ENCODE measurements at places on chromosomes 13 and 19.

DNA sequence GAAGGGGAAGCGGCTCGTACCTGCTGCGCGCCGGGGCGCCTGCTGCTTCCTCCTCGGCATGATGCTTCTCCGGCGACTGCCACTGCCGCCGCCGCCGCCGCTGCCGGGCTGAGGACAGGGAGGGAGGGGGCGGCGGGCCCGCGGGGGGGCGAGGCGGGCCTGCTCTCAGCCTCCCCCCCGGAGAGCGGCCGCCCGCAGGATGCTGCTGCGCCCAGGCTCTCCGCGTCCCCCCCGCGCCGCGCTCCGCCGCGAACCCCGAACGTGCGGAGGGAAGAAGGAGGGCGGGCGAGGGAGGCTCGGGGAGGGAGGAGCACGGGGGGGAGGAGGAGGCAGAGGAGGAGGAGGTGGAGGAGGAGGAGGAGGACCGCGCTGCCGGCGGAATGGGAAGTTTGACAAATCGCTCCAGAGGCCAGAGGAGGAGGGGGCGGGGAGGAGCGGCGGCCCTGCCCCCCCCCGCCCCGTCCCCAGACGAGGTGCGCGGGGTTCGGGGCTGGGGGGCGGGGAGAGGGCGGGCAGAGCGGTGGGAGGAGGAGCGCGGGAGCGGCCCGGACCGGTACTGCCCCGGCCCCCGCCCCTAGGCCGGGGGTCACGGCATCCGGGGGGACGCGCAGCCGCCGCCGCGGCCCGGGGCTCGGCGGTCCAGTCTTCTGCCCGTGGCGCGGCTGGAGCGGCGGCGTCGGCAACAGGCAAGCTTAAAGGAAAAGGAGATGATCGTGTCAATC, at the start of gene TSHZ3:
TSS of gene TSHZ3 (minus strand) at position 277 of the 722 bp plus-strand sequence. CDS start at position 60, 217 bp downstream.
- no peak for DNase-seq

GRCh38 chr19:14459703-14460102, 15.5 kb downstream of the PTGER1 start:
- no peak for DNase-seq

DNA sequence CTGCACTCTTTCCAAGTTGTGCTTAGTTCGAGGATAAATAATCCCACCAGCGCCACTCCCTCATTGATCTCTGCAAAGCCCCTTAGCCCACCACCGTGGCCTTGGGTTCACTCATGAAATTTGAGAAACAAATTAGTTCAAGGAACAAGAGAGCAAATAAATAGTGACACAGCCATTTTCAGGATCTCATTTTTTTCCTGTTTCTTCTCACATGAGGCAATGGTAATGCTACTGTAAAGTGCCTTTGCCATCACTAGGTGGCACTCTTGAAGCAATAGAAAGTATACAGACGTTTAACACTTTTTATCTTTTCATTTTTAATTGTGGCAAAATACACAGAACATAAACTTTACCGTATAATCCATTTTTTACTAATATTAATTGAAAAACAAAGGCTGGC, 76.8 kb upstream of the ZNF835 start:
- no peak for DNase-seq

DNA sequence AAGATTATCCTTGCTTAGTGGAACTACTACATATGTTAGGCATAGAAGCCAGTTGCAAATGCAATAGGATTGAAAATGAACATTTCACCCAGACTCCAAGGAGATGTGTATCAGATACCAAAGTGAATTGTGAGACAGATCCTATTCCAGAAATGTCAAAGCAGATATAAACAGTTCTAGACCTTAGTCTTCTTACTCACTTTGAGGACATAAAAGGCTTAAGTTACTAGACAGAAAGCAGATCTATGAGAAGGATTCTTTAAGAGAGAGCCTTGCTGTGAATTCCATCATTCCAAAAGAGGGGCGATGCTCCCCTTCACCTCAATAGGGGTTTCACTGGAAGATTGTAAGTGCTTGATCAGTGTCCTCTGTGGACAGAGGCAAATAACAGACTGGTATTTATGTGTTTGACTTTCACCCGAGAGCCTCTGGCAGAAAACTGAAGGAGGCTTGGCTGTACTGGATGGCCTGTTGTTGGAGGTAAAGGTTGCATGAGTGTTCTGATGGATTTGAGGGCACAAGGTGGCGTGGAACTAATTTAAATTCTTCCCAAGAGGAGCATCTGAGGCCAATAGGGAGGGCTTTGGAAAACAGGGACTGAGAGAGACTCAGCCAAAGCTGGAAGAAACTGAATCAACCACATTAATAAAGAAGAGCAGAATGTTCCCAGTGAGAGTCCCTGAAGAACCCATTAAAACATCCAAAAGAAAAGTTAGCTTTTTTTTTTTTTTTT, 194.8 kb downstream of the DCLK1 start:
- no peak for DNase-seq

DNA sequence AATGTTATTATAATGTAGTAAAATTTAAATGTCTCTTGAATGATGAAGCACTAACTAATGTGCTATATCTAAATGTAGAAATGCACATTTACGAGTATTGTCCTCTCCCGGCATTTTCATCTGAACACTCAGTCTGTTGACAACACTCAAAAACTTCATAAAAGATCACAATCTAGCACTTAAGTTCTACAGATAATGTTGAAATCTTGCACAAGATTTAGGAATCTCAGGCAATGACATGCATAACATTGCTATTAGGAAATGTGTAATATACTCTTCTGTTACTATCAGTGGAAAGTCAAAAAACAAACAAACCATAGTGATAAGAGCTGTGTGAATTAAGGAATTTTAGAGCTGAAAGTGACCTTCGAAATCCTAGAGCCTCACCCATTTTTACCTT, 37.5 kb upstream of the XPO4 start:
- no peak for DNase-seq

DNA sequence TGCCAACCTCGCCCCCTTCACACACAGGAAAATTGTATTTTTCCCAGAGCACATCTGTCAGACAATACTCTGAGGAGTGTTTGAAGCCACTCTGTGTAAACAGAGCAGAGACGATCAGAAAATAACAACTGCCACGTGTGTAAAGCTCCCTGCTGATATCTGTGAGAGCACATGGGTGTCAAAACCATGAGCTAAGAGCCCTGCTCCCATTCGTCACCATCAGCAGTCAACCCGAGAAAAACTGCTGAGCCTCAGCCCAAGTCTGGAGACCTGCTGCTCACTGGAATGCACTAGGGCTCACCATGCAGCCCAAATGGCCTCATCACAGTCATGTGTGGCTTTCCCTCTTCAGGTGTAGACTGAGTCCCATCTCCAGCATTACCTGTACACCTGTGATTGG, 304.1 kb downstream of the FGF14 start:
- no peak for DNase-seq

DNA sequence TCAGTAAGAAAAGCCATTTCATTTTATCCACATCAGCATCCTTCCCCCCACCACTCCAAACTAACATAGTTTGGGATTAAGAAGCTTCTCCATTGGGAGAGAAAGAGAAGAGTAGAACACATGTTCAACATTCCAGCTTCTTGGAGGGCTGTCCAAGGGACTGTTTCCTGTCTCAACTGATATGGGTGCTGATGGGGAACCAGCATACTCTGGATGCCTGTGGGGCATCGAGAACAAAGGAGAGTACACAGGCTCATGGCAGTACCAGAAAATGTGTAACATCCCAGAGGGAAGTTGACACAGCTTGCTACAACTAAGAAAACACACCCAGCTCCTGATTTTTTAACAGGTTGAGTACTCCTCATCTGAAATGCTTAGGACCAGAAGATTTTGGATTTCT, 24.7 kb downstream of the SUCLA2 start:
- no peak for DNase-seq

- DNase-seq, result no peak
These were observed 1396.4 kb downstream of the EFNB2 start for GRCh38 chr13:105139048-105139379.

DNA sequence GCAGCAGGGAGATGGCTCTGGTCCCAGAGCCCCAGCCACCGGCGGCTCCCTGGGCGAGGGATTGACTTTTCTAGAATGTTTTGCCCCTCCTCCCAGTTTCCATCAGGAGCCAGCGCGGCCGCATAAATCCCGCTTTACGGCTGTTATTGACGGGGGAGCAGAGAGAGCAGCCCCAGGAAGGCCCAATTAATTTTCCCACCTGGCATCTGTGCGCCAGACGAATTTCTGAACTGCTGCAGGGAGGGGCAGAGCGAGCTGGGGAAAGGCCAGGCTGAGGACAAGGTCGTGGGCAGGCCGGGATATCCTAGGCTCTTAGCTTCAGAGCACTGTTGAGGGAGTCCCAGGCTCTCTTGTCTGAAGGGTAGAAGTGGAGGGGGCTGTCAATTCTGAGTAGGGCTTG, 24.7 kb downstream of the ZNRF4 start:
- DNase-seq, result no peak

DNA sequence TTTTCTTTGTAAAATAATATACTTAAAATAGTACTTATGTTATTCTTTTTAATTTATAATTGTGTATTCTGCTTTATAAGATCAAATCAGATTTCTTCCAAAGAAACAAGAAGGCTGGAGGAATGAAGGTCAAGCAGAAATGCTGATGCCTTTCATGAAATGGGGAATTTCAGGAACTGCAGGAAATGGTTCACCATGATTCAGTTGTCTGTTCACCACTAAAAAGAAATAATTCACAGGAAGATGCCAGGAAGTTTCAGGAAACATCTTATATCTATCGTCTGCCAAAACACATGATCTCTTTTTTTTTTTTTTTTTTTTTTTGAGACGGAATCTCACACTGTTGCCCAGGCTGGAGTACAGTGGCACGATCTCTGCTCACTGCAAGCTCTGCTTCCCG, 15.7 kb upstream of the SCEL start:
- DNase-seq, result no peak
